ENCODE measurements at places on chromosomes 6 and 20.

DNA sequence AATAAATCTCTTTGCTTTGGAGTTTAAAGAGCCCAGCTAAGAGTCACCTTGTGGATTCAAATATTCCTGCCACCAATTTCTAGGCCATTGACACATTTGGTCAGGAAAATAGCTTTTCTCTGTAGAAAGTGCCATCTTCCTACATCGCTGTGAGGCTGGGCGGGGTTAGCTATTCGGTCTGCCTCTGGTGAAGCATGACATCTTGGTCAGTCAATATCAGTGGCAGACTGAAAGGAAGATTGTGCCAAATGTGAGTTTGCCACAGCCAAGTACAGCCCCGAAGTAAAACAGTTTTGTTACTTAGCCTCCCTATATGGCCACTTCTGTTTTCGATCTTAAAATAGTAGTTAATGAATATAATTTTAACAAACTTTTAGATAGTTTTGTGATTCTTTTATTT, 65.5 kb upstream of the FABP7 start:
- DNase-seq = no peak

DNA sequence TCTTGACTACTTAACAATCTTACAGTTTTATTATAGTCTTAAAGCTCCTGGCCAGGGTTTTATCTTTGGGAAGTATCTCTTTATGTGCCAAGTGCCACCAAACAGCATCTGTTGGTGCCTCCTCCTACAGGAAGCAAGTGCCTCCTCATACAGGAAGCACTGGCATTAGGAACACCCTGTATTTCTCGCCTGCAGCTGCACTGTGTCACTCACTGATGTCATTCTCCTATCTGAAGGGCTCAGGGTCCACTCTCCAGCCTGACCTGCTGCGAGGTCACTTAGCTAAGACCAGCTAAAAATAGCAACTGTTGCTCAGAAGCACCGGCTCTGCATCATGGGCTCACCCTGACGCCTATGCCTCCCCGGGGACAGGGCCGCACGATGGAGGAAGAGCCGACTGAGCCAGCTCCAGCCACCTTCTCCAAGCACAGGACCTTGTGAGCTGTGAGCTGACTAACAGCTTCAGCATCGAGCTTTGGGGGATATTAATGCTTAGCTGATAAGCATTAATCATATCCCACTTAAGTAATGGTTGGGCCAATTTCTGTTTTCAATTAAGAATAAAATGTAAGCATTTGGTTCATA, 66.3 kb upstream of the CD93 start:
- no peak for DNase-seq

GRCh38 chr6:47535316-47536225, 58.0 kb downstream of the CD2AP start:
- DNase-seq = no peak

DNA sequence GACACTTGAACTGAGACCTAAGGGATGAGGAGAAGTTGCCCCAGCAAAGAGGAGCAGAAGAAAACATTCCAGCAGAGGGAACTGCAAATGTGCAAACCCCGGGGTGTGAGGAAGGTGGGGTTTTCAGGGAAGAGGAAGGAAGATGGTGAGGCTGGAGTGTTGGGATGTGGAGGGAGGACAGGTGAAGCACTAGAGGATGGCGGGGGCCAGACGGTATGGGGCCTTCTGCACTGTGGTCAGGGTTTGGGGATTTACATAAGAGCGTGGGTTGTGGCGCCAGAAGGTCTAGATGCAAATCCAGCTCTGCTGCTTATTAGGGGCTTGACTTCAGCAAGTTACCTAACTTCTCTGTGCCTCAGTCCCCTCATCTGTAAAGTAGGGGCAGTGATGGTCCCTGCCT, 16.0 kb downstream of the DLGAP4 start:
- no peak for DNase-seq

DNA sequence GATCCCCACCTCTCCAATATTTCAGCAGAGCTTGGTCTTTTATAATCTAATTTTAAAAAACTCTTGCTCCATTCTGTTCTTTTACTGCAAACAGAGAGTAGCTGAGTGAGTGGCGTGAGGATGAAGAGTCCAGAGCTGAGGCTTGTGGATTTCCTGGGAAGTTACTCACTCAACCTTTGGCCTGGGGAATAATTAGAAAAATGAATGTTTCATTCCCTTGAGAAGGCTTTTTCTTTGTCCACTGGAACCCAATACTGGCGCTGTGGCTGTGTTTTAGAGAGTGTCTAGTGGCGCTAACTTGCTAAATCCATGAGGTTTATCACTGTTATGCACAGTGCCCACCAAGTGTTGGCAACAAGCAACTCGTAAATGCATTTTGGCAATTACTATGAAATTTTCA, 251.5 kb downstream of the HIVEP2 start:
- no peak for DNase-seq

DNA sequence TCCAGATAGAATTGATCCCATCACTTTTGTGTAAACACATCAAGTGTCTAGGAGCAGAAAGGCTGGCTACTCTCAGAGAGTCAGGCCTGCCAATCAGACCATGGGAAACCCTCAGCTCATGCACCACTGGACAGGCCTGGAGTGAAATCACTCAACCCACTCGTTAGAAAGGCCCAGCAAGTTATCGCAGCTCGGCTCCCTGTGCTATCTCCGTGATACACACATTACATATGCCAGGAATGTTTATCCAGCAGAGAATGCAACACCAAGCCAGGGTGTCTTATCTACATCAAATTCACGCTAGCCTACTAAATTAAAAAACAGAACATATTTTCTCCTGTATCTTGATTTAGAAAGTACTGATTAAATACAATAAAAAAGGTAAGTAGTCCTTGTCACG, 232.4 kb upstream of the FOXQ1 start:
- DNase-seq = no peak

GRCh38 chr6:121521164-121521555, 85.7 kb downstream of the GJA1 start:
- DNase-seq = no peak

DNA sequence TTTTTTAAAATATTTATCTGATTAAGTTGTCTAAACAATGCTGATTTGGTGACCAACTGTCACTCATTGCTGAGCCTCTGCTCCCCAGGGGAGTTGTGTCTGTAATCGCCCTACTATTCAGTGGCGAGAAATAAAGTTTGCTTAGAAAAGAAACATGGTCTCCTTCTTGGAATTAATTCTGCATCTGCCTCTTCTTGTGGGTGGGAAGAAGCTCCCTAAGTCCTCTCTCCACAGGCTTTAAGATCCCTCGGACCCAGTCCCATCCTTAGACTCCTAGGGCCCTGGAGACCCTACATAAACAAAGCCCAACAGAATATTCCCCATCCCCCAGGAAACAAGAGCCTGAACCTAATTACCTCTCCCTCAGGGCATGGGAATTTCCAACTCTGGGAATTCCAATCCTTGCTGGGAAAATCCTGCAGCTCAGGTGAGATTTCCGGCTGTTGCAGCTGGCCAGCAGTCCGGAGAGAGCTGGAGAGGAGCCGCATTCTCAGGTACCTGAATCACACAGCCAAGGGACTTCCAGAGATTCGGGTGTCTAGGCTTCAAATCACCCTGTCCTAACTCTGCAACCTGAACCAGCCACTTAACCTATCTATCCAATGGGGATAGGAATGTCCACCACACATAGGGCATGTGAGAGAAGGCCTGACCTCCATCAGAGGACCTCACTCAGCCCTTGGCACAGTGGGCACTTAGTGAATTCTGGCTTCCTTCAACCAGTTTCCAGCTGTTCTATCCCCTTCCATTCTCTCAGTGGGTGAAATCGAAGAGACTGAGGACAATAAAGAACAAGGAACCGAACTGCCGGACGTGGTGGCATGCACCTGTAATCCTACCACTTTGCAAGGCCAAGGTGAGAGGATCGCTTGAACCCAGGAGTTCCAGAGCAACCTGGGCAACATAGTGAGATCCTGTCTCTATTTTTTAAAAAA, 3.1 kb downstream of the TNF start:
- no peak for DNase-seq

DNA sequence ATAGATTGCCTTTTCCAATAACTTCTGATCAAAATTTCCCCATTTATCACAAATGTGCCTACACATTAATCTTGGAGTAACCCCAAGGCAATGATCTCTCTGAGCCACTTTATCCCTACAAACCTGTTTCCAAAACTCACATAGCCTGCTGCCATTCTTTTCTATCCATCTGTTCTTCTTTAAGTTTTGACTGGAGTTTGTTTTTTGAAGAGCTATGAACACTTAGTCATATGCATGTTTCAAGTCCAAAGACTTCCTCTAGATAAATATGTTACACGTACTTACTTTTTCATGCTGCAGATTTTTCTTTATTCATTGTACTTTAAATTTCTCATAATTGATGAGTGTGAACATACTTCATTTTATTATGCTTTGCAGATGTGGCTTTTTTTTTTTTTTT, 488.9 kb upstream of the CITED2 start:
- no peak for DNase-seq

DNA sequence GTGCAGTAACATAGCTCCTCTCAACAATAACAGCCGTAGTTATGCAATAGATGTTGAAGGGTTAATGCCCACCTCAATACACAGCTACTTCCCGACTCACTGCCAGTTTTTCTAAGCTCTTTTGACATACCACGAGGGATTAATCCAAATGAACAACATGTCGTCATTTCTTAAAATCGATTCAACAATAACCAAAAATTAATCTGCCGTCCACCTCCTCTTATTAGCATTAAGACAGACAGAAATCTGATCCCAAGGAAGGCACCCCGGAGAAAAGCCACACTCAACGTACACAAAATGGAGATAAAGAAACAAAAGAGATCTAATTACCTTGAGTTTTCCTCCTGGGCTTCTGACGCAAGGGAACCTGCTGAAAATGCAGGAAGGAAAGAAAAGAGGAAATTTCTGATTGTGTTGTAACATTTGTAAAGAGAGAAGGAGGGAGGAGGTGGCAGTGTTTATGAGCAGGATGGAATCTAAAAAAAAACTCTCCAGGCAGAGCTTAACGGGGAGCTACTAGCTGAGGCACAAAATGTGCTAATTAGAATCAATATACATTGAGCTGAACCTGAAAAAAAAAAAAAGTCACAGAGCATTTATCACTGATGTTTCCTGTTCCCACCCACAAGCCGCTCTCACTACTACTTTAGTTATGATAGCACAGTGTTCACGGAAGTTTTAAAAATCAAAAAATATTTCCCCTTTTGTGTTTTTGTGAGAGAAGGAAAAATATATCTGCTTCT, 109.3 kb downstream of the IPCEF1 start:
- no peak for DNase-seq

- no peak for DNase-seq
These were observed 9.2 kb downstream of the PPP1R3G start for GRCh38 chr6:5094327-5094726.

DNA sequence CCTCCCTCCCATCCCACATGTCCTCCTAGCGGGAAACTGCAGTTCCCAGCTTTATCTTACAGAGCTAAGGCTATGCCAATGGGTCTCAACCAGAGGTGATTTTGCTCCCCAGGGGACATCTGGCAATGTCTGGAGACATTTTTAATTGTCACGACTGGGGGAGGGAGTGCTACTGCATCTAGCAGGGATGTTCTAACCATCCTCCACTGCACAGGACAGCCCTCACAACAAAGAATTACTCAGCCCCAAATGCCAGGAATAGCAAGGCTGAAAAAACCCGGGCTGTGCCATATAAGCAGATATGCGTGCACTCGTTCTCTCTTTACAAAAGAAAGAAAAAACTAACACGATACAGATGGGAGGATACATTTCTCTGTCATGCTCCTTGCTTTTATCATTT, 8.5 kb downstream of the MRPS18A start:
- no peak for DNase-seq

GRCh38 chr6:111492499-111492898, 9.5 kb upstream of the REV3L start:
- DNase-seq = no peak

- no peak for DNase-seq
These were observed 9.8 kb downstream of the SLC17A5 start for GRCh38 chr6:73644030-73644429.

GRCh38 chr6:108712946-108713345, 135.3 kb upstream of the ARMC2 start:
- DNase-seq = no peak

GRCh38 chr6:89278956-89279355, 36.1 kb downstream of the GABRR2 start:
- no peak for DNase-seq

DNA sequence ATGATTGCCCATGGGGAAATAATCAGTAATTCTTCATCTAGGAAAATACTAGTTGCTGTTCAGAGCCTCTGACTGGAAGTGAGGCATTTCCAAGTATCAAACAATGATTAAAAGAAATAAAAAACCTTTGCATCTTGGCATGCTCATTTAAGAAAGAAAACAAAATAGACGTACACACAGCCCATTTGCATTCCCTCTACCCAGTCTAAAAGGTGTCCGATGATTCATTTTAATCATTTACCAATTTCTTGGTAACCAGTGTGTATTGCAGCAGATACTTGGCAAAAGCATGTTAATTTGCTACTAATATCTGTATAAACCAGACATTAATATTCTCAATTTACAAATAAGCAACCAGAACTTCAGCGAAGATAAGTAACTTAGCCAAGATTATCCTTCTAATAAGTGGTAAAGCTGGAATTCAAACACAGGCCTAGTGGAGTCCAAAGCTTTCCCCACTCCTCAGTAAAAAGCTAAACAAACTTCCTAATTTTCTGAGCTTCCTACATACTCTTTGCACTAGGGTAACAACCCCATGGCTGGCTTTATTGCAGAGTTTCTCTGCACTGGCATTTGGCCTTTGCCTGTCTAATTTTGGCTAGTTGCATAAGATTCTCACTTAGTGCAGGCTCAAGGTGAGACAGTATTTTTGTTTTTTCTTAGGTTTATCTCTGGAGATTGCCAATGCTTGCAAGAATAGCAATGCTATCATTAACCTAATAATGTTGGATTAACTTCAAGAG, 338.1 kb downstream of the PRKN start:
- no peak for DNase-seq

GRCh38 chr20:38473367-38473795, 738 bp downstream of the RALGAPB start:
- no peak for DNase-seq

Measured in GM06990 (cell line).